ENCODE measurements at places on chromosomes 1 and 21.

- no peak for DNase-seq
Observed at GRCh38 chr1:29320156-29320940, 84.0 kb downstream of the PTPRU start.

GRCh38 chr1:183876309-183876708 lies 71.4 kb downstream of the RGL1 start:
- DNase-seq, result no peak

- DNase-seq, result no peak
Observed at GRCh38 chr1:118093017-118093416, 92.0 kb downstream of the SPAG17 start.

GRCh38 chr1:80926531-80926930 lies 874.2 kb upstream of the ADGRL2 start:
- no peak for DNase-seq

GRCh38 chr1:185328255-185328654 lies 11.2 kb upstream of the IVNS1ABP start:
- DNase-seq, result no peak

DNA sequence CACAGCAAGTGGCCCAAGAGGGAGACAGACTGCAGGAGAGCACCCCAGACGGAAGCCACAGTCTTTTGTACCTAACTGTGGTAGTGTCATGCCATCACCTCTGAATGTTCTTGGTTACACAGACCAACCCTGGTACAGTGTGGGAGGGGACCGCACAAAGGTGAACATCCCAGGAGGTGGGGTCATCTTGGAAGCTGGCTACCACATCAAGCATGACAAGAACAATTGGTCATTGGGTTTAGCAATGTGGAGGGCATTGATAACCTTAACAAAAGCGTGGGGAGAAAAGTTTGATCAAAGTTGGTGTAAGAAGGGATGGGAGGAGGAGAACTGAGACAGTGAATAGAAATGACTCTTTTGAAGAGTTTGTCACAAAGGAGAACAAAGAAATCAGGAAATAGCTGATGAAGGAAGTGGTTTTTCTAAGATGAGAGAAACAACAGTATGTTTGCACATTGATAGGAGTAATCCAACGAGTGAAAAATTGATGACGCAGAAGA lies 87.1 kb upstream of the CACNA1E start:
- DNase-seq, result no peak

DNA sequence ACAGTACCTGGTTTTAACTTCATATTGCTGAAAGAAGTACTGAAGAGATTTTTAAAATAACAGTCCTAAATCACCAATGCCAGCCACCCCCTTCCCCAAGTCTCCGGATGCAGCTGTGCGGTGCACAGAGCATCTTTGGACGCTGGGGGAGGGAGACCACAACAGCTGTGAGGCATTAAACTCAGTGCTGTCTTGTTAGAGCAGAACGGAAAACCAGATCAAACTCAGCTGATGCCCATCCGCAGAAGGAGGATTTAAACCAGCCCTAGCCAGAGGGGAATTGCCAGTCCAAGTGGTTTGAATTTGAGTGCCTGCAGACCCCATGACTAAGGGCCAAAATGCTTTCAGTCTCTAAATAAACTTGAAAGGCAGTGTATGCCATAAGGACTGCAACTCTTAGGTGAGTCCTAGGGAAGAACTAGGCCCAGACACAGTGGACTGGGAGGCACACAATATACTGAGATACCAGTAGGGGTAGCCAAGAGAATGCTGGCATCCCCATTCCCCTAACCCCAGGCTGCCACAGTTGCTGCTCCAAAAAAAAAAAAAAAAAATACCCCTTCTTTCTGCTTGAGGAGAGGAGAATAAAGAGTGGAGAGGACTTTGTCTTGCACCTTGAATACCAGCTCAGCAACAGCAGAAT lies 576.2 kb downstream of the NEGR1 start:
- DNase-seq, result no peak

DNA sequence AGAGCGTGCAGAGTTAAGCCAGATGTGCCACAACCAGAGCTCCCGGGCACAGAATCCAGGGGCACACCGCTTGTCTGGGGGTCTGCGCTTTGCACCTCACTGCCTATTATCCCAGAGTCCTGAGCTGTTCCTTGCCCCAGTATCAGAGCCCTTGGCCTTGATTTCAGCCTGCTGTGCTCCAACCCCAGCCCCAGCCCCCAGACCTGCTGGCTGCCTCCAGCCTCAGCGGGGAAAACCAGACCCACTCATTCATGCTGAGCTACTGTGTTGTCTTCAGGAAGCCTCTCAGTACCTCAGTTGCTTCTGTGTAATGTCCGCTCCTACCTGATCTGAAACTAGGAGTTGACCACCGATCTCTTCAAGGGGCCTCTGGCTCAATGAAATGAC lies 1.1 kb downstream of the IKBKE start:
- DNase-seq, result no peak

DNA sequence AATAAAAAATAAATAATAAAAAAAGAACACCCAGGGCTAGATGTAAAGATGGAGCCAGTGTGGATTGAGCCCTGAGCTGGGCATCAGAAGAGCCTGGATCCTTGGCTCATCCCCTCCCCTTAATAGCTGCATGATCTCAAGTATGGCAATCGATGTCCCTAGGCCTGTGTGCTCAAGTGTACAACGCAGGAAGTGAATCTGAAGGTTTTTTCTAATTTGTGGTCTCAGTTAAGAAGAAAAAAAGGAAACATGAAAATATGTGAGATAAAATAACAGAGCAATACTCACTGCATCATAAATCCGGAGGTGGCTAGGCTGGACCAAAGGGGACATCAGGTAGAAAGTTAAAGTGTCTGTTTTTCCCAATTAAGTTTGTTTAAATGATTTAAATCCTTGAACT lies 47.3 kb upstream of the SLC44A3 start:
- no peak for DNase-seq

GRCh38 chr1:232463225-232463624 lies 166.7 kb downstream of the SIPA1L2 start:
- no peak for DNase-seq

DNA sequence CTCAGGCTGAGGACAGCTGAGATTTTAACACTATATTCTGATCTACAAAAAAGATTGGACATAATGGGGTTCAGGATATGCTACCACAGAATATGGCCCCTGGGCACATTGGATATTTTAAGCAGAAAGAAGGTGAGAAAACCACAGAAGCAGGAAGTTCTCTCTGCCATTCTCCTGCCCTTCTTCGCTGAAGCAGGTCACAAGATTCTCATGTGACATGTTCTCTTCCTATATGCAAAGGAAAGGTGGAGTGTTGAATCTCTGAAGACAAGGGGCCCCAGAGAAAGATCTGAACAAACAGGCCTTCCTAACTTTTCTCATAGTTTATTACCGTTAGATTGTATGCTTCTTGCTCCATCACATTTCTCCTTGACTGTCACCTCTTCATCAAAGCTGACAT lies 285.7 kb downstream of the S1PR1 start:
- DNase-seq, result no peak

DNA sequence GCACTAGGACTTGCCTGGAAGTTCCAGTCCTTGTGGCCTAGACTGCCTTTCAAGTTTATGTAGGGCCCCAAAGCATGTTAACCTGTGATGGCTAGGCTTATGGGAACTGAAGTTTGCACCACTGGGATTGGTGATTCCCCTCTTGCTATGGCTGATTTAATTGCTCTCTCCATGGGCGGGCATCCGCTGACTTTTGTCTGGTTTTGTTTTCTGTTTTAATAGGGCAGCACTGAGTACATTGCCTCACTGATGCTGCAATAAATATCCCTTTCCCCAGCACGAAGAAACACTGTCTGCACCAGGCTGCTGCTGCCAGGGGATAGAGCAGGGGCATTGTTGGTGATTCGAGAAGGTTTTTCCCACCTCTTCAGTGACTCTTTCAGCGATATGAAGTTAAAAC lies 73.3 kb upstream of the PDE4B start:
- no peak for DNase-seq

GRCh38 chr1:110608247-110608646 lies 2.1 kb upstream of the KCNA2 start:
- DNase-seq, result no peak

GRCh38 chr1:27959792-27960603 lies at the start of gene XKR8:
Gene XKR8, plus strand, starts transcription at chr1:27959973. Its CDS starts 97 bp downstream, at chr1:27960070.
- peak; percentile 8 for DNase-seq

GRCh38 chr1:35179908-35180307 lies 13.0 kb downstream of the SFPQ start:
- DNase-seq, result no peak

DNA sequence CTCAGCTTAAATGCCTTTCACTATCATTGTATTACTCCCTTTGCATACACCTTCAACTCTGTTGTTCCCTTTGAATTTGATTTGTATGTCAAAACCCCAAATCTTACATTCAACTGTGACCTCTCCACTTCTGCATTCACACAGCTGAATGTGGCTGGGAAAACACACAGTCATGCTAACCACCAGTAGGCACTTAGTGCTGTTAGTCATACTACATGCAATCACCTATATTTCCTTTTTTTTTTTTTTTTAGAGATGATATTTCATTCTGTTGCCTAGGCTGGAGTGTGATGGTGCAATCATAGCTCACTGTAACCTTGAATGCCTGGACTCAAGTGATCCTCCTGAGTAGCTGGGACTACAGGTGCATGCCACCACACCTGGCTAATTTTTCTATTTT lies 16.2 kb downstream of the BTBD8 start:
- no peak for DNase-seq

DNA sequence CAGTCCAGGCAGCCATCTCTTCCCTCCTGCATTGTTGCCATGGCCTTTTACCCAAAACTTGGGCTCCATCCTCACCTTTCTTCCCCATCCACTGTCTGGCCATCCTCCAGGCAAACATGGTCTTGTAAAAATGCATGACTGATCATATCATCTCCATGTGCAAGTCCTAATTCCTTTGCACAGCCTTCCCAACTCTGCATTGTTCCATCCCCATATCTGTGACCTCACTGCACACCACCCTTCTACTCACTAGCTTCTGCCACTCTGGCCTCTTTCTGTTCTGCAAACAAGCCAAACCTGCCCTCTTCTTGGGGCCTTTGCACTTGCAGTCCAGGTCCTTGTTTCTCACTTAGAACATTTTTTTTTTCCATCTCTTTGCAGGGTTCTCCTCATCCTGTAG lies 230.1 kb upstream of the GJB5 start:
- no peak for DNase-seq

GRCh38 chr21:43985690-43986251 lies 26.3 kb upstream of the TRAPPC10 start:
- DNase-seq, result no peak

- DNase-seq, result no peak
Observed at GRCh38 chr1:51345300-51345687, 14.9 kb upstream of the TTC39A start.

GRCh38 chr1:98344731-98345130 lies 316.8 kb upstream of the SNX7 start:
- DNase-seq, result no peak

DNA sequence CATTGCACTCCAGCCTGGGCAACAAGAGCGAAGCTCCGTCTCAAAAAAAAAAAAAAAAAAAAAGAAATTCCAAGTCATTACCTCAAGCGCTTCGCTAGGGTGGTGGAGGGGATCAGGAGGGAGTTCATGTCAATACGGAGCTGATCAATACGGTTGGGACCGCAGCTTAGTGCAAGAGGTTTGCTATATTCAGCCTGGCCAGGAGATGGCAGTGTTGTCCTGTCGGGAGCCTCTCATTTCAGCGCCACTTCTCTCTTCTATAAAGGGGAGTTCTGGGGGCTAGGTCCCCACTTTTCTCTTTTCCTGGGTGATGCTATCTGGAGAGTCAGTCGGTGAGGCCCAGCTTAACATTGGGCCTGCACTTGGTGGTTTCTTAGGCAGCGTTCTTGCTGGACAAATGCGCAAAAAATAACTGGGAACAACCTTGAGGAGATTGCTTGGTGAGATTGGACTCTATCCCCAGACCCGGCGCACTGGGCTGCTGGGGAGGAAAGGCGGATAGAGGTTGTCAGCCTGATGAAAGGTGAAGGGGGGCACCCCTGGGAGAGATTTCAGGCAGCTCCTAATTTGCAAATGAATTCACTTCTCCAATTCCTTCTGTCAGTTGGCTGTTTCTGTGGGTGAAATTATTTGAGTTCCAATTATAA lies 40.4 kb downstream of the KIAA0040 start:
- peak; percentile 34 for DNase-seq

GRCh38 chr1:37410105-37410504 lies 64.3 kb upstream of the ZC3H12A start:
- DNase-seq, result no peak

- no peak for DNase-seq
Observed at GRCh38 chr1:171664976-171665375, 12.5 kb upstream of the MYOC start.

DNA sequence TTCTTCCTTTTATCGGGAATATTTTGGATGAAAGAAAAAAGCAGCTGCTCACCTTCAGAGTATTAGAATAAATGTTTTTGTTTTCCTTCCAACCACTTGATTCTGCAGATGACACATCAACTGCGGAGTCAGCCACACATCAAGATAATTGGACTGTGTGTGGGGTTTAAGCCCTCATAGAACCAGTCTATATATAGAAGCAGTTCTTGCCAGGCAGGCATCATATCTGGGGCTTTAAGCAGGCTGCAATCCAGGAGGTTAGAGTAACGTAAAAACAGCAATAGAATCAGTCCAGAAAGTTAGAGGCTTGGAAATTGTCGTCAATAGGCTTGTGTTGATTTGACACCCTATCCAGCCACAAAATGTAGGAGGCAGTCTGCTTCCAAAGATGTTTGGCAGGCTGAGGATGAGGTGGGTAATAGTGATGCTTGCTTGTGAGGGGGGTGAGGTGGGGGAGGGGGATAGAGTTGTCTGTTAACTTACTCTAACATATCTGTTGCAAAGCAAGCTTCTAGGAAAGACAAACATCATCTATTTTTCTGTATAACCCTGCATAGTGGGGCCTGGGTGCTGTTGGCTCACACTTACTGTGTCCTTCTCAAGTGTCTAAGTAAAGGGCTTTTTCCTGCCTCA lies 64.8 kb downstream of the PEX14 start:
- no peak for DNase-seq

- DNase-seq, result no peak
Observed at GRCh38 chr1:245278846-245279245, 124.1 kb downstream of the KIF26B start.

GRCh38 chr1:18440385-18441226 lies 40.1 kb upstream of the KLHDC7A start:
- DNase-seq, result no peak

- DNase-seq, result no peak
Observed at GRCh38 chr1:77986810-77987209, 7.9 kb upstream of the FUBP1 start.

GRCh38 chr1:245997471-245998258 lies 509.4 kb downstream of the SMYD3 start:
- DNase-seq, result peak; percentile 87

DNA sequence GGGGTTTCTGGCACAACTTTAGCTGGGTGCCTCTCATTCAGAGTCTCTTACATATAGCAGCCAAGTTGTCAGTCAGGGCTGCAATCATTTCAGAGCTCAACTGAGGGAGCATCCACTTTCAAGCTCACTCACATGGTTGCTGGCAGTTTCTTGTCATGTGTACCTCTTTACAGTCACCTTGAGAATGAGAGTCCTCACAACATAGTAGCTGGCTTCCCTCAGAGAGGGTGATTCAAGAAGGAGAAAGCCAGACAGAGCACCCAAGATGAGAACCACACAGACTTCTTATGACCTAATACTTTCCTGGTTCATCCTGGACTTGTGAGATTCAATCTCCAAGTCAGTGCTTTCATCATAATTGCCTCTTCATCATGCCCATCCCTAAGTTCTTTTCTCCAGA lies 57.2 kb downstream of the DPT start:
- DNase-seq, result no peak

GRCh38 chr1:198176179-198176578 lies 19.4 kb downstream of the NEK7 start:
- no peak for DNase-seq
